ENCODE measurements at places on chromosomes 2 and 18. TPM values are rescaled to one million over a fixed set of nuclear protein-coding genes. Genes with fewer than 3 reads are reported as not detected.
A peak's percentile ranks its signal among the peaks of the same experiment; 100 is the strongest.

GRCh38 chr2:141554810-141555209 is 576.0 kb downstream of the LRP1B start:
- no peaks in the 10 kb centered on the region for H3K27me3 ChIP-seq
- DNase-seq: peak; percentile 10
- no peaks in the 10 kb centered on the region for H3K36me3 ChIP-seq
- no peaks in the 10 kb centered on the region for H3K4me1 ChIP-seq
- no peak overlapping the region for H3K4me3 ChIP-seq

GRCh38 chr2:10256515-10257031 is 46.1 kb upstream of the HPCAL1 start:
- no peak for DNase-seq
- no peaks in the 10 kb centered on the region for H3K27me3 ChIP-seq
- H3K36me3 ChIP-seq: no peaks in the 10 kb centered on the region
- H3K27ac ChIP-seq: no peak overlapping the region

GRCh38 chr18:42574871-42575270 is 540.6 kb downstream of the RIT2 start:
- DNase-seq: no peak
- H3K27ac ChIP-seq: no peak overlapping the region
- H3K4me3 ChIP-seq: no peak overlapping the region
- no peaks in the 10 kb centered on the region for H3K4me1 ChIP-seq

- no peaks in the 10 kb centered on the region for H3K36me3 ChIP-seq
- no peak overlapping the region for H3K4me3 ChIP-seq
- peak overlapping the region; percentile 81 for H3K27ac ChIP-seq
- H3K27me3 ChIP-seq: no peaks in the 10 kb centered on the region
- H3K4me1 ChIP-seq: peaks cover 49% of the 10 kb centered on the region
Measured at GRCh38 chr2:120245520-120246332, 6.9 kb upstream of the RALB start.

- no peak overlapping the region for H3K27ac ChIP-seq
- no peaks in the 10 kb centered on the region for H3K4me1 ChIP-seq
- no peaks in the 10 kb centered on the region for H3K27me3 ChIP-seq
- no peak overlapping the region for H3K4me3 ChIP-seq
- no peaks in the 10 kb centered on the region for H3K36me3 ChIP-seq
Measured at GRCh38 chr2:128345436-128346165, 26.9 kb upstream of the HS6ST1 start.

- no peaks in the 10 kb centered on the region for H3K4me1 ChIP-seq
- DNase-seq: no peak
- no peaks in the 10 kb centered on the region for H3K36me3 ChIP-seq
- H3K27me3 ChIP-seq: no peaks in the 10 kb centered on the region
Measured at GRCh38 chr2:197163712-197164140, 146.9 kb downstream of the ANKRD44 start.

DNA sequence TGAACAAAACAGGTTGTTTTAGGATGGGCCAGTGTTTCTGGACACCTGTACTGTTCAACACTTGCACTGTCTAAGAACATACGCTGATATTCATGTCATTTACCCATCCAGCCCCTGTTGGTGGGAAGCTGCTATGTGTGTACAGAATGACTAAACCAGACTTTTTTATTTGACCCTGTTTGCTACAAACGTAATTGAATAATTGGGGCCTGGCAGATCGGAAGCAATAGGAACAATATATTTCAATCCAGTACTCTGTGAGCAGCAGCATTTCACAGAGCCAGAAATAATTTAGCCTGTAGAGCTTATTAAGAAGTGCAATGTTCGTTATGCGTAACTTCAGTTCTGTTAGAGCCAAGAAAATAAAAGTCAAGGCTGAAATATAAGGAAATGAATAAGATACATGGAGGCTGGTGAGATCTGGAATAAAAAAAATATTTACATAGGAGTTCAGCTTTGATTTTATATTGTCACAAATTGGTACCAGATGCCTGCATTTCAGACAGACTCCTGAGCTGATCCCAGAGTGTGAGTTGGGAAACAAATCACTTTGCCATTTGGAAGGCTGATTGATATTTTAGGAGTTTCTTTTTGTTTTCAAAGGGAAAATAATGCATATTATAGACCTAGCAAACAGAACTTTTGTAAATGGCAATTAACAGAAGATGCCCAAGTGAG is 19.7 kb downstream of the CABLES1 start:
- no peaks in the 10 kb centered on the region for H3K27me3 ChIP-seq
- DNase-seq: no peak
- H3K4me3 ChIP-seq: no peak overlapping the region
- no peaks in the 10 kb centered on the region for H3K36me3 ChIP-seq
- H3K4me1 ChIP-seq: peaks cover 8% of the 10 kb centered on the region

- peak overlapping the region; percentile 81 for H3K4me3 ChIP-seq
- H3K36me3 ChIP-seq: no peaks in the 10 kb centered on the region
- H3K27me3 ChIP-seq: peaks cover 22% of the 10 kb centered on the region
- H3K27ac ChIP-seq: peak overlapping the region; percentile 58
- H3K4me1 ChIP-seq: no peaks in the 10 kb centered on the region
- peak; percentile 58 for DNase-seq
Measured at GRCh38 chr18:6414118-6414722, 491 bp downstream of the L3MBTL4 start.

- DNase-seq: no peak
- H3K4me3 ChIP-seq: no peak overlapping the region
- peaks cover 10% of the 10 kb centered on the region for H3K27me3 ChIP-seq
- no peaks in the 10 kb centered on the region for H3K4me1 ChIP-seq
- no peaks in the 10 kb centered on the region for H3K36me3 ChIP-seq
Measured at GRCh38 chr2:127685410-127686080, 10.2 kb upstream of the LIMS2 start.

TXNDC2 gene
- polyA plus RNA-seq: 0.03 TPM

QPCT gene
- polyA plus RNA-seq: 9.1 TPM

Data from large intestine (tissue), 12 donors.